Urinary bladder (tissue), 4 donors: ENCODE measurements at places on chromosomes 3 and 15. TPM values are rescaled to one million over a fixed set of nuclear protein-coding genes. Genes with fewer than 3 reads are reported as not detected.

FSTL1 gene
- 445 TPM for polyA plus RNA-seq

COL8A1 gene
- polyA plus RNA-seq, result 26.4 TPM

KBTBD13 gene
- 0.19 TPM for polyA plus RNA-seq

TGM4 gene
- not detected for polyA plus RNA-seq

TNNC1 gene
- polyA plus RNA-seq, result 3.1 TPM

SLC24A5 gene
- not detected for polyA plus RNA-seq

GPR171 gene
- 1.5 TPM for polyA plus RNA-seq

ZNF148 gene
- 12.1 TPM for polyA plus RNA-seq

HESX1 gene
- polyA plus RNA-seq, result 1.1 TPM

ZNF770 gene
- polyA plus RNA-seq, result 17.3 TPM

MSL2 gene
- polyA plus RNA-seq, result 11.2 TPM

KLHL40 gene
- polyA plus RNA-seq, result 0.06 TPM

KCNH8 gene
- polyA plus RNA-seq, result 0.10 TPM

LTF gene
- polyA plus RNA-seq, result 0.66 TPM

IGDCC3 gene
- 0.13 TPM for polyA plus RNA-seq

HRH1 gene
- polyA plus RNA-seq, result 6.3 TPM

LMAN1L gene
- polyA plus RNA-seq, result 0.33 TPM

DPP8 gene
- polyA plus RNA-seq, result 23.7 TPM

GOLGA6B gene
- 0.06 TPM for polyA plus RNA-seq

ADAMTS9 gene
- 20.7 TPM for polyA plus RNA-seq

CPEB1 gene
- polyA plus RNA-seq, result 11.0 TPM

SYNPR gene
- not detected for polyA plus RNA-seq

ARPC4 gene
- 128 TPM for polyA plus RNA-seq

TEX55 gene
- not detected for polyA plus RNA-seq

BCL2A1 gene
- polyA plus RNA-seq, result 1.8 TPM

CADPS gene
- 1.4 TPM for polyA plus RNA-seq

CACNA2D2 gene
- polyA plus RNA-seq, result 1.3 TPM

COPS2 gene
- 59.1 TPM for polyA plus RNA-seq

IL17RD gene
- 6.3 TPM for polyA plus RNA-seq

CDHR4 gene
- 0.10 TPM for polyA plus RNA-seq

NEK10 gene
- polyA plus RNA-seq, result 2.0 TPM

AMT gene
- 9.7 TPM for polyA plus RNA-seq

NCEH1 gene
- 2.8 TPM for polyA plus RNA-seq

SCN11A gene
- 0.32 TPM for polyA plus RNA-seq

GRK7 gene
- polyA plus RNA-seq, result 0.05 TPM

NDUFB5 gene
- 70.4 TPM for polyA plus RNA-seq

MYO5C gene
- 4.0 TPM for polyA plus RNA-seq

AMOTL2 gene
- 49.6 TPM for polyA plus RNA-seq

TLE3 gene
- polyA plus RNA-seq, result 21.5 TPM

PRC1 gene
- 8.3 TPM for polyA plus RNA-seq

ACSBG1 gene
- 0.25 TPM for polyA plus RNA-seq

LMCD1 gene
- 163 TPM for polyA plus RNA-seq

NR2E3 gene
- 0.06 TPM for polyA plus RNA-seq

PPM1L gene
- polyA plus RNA-seq, result 20.2 TPM

RAP2B gene
- 6.1 TPM for polyA plus RNA-seq

CRYGS gene
- polyA plus RNA-seq, result 1.3 TPM
